ENCODE measurements at places on chromosomes 5 and 9.

- no peak for DNase-seq
Measured at GRCh38 chr5:89282554-89283510, 399.8 kb upstream of the MEF2C start.

DNA sequence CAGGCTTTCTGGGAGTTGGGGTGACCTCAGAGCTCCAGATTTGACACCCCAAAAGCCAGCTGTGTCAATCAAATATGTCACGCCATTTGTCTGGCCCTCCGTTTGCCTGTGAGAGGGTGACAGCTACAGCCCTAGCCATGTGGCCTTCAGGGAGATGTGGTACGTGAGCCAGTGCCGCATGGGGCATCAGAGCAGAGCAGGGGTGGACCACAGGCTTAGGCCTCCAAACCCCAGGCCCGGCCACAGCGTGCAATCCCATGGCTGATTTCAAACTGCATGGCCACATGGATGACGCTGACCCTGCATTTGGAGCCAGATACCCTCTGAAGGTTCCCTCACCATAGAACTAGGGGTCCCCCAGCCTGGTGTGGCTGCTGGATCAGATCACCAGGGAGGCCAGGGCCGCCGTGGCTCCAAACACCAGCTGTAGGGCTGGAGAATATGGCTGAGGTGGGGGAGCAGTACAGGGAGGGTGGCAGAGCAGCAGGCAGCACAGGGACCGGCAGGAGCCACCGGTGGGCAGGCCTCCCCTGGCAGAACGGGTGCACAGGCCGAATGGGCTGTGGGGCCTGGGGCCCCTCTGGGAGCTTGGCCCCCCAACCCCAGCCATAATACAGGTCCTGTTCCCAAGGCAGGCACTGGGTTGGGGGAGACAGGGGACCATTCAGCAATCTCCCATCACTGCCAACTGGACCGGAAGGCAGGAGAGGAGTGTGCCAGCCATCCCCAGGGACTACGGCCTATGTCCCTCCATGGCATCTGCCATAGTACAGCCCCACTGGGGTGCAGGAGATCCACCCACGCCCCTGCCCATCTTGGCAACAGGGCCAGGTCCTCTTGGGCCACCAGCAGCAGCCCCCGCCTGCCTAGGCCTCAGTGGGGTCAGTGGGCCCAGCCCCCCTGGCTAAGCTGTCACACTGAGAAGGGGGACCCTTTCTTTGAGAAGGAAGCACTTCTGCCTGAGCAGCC lies 1.5 kb downstream of the SAPCD2 start:
- no peak for DNase-seq

DNA sequence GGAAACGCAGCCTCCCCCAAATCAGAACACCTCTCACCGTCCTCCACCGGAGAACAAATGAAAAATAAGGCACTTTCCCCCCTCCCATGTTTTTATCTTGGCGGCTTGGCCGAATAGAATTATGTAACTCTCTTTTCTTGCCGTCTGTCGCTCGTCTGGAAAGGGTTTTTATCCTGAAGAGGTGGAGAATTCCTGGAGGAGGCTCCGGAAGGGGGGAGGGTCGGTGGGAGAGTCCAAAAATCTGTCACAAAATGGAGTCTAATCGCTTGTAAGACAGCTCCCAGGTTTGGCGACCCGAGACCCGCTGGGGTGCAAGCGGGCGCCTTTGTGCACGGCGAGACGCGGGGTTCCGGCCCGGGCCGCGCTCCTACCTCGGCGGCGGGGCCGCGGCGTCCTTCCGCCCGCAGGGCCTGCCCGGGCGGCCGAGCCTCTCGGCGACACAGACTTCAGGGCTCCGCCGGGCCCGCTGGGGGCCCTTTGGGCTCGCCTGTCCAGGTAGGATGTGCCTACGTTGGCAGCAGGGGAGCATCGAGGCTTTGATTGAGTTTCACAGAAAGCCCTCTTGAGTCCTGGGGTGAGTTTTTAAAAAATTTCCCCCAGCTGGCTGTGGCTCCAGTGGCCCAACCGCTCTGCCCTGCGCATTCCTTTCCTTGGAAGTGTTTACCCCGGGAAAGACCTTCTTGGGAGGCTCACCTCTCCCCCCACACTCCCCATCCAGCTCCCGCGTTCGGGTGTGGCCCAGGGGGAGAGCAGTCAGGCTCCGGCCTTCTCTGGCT lies 5.0 kb downstream of the LMX1B start:
- DNase-seq: no peak

- no peak for DNase-seq
Measured at GRCh38 chr5:66628561-66628960, 32.4 kb downstream of the MAST4 start.

GRCh38 chr5:41415242-41415641 lies 95.2 kb downstream of the PLCXD3 start:
- no peak for DNase-seq

- DNase-seq: no peak
Measured at GRCh38 chr9:13513286-13513685, 233.8 kb upstream of the MPDZ start.

GRCh38 chr5:143403334-143403592 lies 223 bp downstream of the NR3C1 start:
- no peak for DNase-seq

DNA sequence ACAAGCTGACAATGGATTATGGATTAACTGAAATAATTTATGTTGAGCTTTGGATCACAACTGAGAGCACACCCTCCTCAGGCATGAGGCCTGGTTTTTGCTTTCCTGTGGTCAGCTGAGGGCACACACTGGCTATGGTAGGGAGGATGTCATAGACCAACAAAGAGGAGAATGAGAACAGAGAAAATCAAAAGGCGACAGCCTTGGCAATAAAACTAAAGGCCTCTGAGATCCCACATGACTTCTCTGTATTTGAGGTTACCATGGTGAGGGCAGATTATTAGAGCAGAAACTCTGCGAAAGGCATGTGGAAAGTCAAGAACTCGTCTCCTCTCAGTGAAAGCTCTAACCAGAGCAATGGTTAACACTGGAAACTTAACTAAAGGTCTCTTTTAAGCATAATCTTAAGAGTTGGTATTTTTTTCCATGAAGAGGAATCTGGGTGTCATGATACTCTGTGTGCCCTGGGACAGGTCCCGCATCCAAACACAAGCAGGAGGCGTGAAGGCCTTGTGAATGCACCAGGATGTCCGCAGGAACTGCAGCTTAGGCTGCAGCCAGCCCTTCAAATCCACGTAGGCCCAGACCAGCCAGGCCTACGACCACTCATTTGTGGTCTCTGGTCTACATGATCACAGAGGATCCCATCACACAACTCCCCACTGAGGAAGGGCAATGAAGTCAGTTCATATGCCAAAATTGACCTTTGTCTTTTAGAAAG lies 12.4 kb upstream of the MEIKIN start:
- no peak for DNase-seq

GRCh38 chr5:59186623-59187022 lies 603.7 kb downstream of the RAB3C start:
- DNase-seq: no peak

GRCh38 chr9:83473488-83473971 lies 64.7 kb downstream of the FRMD3 start:
- DNase-seq: no peak

DNA sequence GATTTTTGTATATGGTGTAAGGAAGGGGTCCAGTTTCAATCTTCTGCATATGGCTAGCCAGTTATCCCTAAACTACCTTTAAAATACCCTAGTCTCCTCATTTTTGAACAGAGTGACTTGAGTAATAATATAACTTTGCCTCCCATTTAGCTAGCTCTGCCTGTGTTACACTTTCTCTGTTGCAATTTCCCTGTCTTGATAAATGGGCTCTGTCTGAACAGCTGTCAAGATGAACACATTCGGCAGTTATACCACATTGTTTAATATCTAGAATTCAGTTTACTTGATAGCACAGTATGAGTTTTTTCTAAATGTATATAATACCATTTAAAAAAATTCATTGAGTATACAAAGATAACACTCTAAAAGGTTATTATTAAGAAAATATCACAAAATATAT lies 562.9 kb upstream of the FTMT start:
- no peak for DNase-seq

DNA sequence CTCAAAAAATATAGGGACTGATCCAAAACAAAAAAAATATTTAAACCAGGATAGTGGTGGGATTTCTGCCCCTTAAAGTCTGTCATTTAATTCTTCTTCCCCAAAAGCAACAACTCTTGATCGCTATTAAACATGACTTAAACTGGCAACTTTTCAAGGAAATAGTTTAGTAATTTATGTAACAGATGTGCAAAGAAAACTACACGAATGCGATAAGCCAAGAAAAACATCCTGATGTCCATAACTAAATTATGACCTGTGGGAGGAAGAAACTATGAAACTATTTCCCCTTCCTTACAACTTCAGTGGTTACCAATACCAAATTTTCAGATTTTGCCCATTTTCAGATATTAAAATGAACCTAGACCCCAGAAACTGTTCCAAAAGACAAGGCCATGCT lies 31.5 kb downstream of the CLINT1 start:
- no peak for DNase-seq

DNA sequence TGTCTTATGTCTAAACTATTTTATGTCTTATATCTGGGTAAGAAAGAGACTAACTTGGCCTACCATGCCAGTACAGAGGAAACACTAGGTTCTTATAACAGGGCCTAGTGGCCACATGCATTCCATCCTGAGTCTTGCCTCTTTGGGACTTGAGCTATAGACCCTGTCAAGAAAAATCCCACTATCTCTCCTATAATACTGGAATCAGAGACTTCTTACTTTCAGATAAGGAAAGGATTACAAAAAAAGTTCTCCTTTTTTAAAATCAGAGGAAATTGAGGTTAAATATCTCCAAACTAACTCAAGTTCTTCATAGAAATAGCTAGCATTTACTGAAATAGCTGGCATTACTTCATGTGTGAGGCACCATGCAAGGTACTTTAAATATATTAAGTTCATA lies 34.3 kb downstream of the PTGER4 start:
- no peak for DNase-seq

DNA sequence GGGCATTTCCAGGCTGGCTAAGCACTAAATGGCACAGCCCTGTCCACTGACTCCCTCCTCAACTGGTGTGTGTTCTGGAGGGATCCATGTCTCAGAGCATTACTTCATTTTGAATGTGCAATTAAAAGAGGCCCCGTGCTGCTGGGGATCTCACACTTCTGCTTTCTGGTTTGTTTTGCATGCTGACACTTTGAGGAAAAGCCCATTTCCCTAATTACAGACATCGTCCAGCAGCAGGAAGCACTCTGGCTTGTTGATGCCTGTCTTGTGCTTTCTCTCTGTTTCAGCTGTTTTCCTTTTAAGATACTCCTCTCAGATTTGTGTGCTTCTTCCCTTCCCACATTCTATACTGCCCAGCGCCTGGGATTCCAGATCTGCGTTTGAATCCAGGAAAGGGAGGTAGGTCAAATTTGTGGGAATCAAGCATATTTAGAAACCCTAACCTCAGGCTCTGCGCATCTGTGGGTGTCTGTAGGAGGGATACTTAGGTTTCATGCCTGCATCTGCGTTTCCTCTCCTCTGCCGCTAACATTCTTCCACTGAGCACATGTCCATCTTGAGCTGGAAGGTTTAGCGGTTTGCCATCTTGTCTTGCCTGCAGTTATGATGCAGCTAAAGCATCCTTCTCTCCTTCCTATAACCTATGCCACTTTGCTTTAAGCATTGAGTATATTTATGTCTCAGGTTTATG lies 25.7 kb downstream of the SYK start:
- DNase-seq: no peak

DNA sequence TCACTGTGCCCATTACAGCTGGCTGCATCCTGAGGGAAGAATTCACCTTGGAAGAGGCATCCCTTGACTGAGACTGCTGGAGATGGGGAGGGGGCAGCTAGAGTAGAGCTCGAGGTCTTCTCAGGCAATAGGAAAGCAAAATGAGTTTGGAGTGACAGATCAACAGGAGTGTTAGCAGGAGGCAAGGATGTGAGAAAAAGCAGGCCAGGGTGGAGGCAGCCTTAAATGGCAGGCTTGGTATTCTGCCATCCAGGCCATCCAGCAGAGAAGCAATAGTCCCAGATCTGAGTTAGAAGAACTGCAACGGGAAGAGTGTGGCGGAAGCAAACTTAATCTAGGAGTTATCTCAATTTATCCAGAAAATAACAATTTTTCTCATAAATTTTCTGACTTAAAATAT lies 6.1 kb downstream of the ADAMTS12 start:
- DNase-seq: no peak

- DNase-seq: no peak
Measured at GRCh38 chr9:23555851-23556250, 270.2 kb downstream of the ELAVL2 start.

- DNase-seq: no peak
Measured at GRCh38 chr9:131517761-131518190, 13.3 kb downstream of the UCK1 start.

- DNase-seq: no peak
Measured at GRCh38 chr5:17081142-17081541, 136.3 kb upstream of the BASP1 start.

- no peak for DNase-seq
Measured at GRCh38 chr9:68508547-68508946, 32.1 kb downstream of the TMEM252 start.

DNA sequence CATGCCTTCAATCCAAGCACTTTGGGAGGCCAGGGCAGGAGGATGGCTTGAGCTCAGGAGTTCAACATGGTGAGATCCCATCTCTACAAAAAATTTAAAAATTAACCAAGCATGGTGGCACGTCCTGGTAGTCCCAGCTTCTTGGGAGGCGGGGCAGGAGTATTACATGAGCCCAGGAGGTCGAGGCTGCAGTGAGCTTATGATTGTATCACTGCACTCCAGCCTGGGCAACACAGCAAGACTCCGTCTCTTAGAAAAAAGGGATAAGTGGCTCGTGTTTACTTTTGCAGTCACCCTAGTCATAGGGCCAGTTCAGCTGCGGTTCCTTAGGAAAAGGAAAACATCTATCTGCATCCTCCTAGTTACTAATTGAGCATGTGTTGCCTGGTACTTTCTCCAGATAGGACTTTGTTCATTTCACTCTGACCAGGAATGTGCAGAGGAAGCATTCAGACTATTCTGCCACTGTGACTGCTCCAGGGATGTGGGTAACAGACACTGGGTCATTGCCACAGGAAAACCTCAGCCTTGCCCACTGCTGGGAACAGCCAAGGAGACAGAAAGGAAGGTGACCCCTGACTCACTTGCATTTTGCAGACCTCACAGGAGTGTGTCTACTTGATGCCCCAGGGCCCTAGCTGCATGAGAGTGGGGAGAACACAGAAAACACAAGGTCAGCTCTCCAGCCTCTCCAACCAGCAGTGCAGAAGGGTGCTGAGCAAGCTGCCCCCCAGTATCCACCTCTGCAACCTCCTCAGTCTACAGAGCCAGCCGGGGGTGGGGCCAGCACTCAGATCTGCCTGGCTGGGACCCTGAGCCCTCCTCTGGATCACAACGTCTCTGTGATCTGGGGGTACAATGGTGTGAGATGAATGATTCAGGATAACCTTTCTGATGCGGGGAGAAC lies 33.9 kb upstream of the ALDH1B1 start:
- DNase-seq: no peak

DNA sequence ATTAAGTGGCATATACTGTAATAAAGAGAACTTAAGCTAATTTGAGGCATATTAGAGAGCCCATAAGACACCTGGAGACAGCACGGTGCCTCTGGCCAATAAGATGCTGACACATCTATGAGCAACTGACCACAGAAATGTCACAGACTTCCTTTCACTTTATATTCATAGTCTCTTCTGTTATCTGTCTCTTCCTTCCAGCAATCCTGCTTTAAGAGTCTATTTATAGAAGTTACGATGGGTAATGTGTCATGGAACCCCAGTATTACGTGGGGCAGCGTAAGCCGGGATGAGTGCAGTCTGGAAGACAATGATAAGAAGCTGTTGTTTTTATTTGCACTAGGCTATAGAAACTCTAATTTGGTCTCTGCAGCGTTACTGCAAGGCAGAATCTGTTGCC lies 136.8 kb downstream of the CFAP90 start:
- no peak for DNase-seq
